Vagina (tissue), 2 donors: ENCODE measurements at places on chromosomes 16 and 17. TPM values are rescaled to one million over a fixed set of nuclear protein-coding genes. Genes with fewer than 3 reads are reported as not detected.
A peak's percentile ranks its signal among the peaks of the same experiment; 100 is the strongest.

MYH13 gene
- not detected for total RNA-seq

GRCh38 chr16:22184615-22184968 lies 21.5 kb upstream of the EEF2K start:
- H3K4me1 ChIP-seq = peaks cover 14% of the 10 kb centered on the region
- H3K27me3 ChIP-seq = no peaks in the 10 kb centered on the region
- H3K27ac ChIP-seq = no peak overlapping the region
- DNase-seq = no peak
- no peak overlapping the region for H3K4me3 ChIP-seq
- no peaks in the 10 kb centered on the region for H3K36me3 ChIP-seq

DNA sequence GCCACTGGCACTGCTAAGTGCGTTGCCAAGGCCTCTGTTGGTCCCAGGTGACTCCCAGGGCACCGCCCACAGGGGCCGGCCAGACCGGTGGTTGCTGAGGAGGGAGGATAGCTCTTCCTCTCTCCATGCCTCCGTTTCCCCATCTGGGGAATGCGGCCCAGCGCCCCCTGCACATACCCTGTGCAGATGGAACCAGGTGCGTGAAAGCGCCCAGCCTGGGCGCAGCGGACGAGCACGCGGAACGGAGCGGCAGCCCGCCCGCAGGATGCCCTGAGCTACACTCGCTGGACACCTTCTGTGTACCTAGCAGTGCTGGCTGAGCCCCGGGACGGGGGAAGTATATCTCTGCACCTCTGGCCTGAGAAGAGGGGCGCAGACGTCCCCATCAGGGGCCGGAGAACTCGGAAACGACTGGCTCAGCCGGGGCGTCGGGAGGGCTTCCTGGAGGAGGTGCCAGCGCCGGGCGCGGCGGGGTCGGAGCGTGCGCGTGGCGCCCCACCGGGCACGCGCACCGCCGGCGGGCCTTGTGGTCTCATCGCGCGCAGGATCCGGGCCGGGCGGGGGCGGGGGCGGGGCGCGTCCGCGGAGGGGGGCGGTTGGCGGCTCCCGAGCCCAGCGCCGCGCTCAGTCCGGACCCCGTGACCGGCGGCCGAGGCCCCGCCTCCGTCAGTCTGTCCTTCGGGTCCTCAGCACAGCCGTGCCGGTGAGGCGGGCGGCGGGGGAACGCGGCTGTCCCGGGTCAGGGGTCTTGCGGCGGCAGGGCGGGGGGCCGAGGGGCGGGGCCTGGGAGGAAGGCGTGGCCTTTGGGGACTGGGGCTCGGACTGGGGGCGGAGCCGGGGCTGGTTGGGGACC lies at the start of the genes CCDC78 and HAGHL:
Gene CCDC78 (minus strand): TSS at position 6 of the 853 bp plus-strand sequence. CDS start 76 bp downstream, outside the sequence.
Gene HAGHL (plus strand): TSS at position 669 of the 853 bp plus-strand sequence. CDS start 404 bp downstream, outside the sequence.
- peak within 1 kb of the TSS; percentile 10 for H3K27ac ChIP-seq
- H3K36me3 ChIP-seq = no peaks in the 10 kb centered on the region
- no peaks in the 10 kb centered on the region for H3K27me3 ChIP-seq
- DNase-seq = no peak
- peaks cover 45% of the 10 kb centered on the region for H3K4me1 ChIP-seq

DNA sequence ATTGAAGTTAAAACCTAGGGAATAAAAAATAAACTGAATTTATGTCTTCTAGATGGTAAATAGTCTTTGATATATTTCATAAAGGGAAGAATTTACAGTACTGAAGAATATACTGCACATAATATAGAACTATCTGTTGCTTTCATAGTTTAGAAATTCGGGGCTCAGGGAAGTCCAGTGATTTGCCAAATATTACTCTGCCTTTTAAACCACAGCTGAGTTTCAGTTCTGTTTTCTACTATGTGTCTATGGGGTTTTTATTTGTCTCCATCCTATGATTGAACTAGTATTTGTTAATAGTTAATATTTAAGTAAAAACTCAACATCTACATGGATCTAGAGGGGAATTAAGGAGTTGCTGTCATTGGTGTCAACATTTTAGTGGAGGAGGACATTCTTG lies 715.0 kb upstream of the CDH8 start:
- no peak for DNase-seq
- H3K4me1 ChIP-seq = no peaks in the 10 kb centered on the region
- no peak overlapping the region for H3K4me3 ChIP-seq
- no peaks in the 10 kb centered on the region for H3K36me3 ChIP-seq
- no peaks in the 10 kb centered on the region for H3K27me3 ChIP-seq

DNA sequence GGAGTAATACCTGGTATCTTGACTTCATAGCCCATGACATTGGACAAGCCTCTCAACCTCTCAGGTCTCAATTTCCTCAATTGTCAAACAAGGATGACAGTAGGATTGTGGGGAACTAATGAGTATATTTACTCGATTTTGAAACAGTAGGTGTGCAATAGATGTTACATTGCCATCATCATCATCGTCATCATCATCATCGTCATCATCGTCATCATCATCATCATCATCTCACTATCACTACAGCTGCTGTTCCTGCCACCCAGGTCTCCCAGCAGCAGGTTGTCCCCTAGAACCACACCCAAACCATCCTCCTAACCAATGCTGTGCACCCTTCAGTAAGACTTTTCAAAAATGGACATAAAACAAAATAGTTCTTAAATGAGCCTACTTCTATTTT lies 24.8 kb upstream of the CDRT4 start:
- H3K27me3 ChIP-seq = no peaks in the 10 kb centered on the region
- peak overlapping the region; percentile 51 for H3K27ac ChIP-seq
- peaks cover 15% of the 10 kb centered on the region for H3K4me1 ChIP-seq
- H3K36me3 ChIP-seq = no peaks in the 10 kb centered on the region
- DNase-seq = no peak

DNA sequence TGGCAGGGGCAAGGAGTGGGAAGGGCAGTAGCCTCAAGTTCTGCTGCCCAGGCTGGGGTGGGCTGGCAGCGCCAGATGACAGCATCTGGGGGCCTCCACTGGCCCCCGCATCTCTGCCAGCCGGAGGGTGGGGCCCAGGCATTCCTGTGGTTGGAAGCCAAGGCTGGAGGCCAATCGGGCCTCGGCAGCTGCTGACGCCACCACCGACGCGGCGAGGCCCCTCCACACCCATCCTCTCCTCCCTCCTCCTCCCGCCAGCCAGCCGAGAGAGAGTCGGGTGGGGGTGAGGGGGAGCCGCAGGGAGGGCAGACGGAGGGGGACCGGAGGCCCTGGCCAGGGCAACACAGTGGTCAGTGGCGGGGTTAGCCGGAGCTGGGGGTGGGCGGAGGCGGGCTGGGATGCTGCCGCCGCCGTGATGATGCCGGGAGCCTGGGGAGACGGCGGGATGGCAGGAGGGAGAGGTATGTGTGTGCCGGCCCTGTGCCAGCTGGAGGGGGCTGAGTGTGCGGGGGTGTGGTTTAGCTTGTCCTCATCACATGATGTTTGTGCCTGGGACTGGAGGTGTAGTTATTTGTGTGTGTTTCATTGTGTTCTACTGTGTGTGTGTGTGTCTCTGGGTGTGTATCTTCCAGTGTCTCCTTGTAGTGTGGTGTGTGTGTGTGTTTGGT lies 36.6 kb downstream of the ARHGAP23 start:
- H3K27ac ChIP-seq = peak overlapping the region; percentile 97
- DNase-seq = no peak
- H3K27me3 ChIP-seq = no peaks in the 10 kb centered on the region
- peaks cover 73% of the 10 kb centered on the region for H3K4me1 ChIP-seq
- H3K4me3 ChIP-seq = peak overlapping the region; percentile 73

DNA sequence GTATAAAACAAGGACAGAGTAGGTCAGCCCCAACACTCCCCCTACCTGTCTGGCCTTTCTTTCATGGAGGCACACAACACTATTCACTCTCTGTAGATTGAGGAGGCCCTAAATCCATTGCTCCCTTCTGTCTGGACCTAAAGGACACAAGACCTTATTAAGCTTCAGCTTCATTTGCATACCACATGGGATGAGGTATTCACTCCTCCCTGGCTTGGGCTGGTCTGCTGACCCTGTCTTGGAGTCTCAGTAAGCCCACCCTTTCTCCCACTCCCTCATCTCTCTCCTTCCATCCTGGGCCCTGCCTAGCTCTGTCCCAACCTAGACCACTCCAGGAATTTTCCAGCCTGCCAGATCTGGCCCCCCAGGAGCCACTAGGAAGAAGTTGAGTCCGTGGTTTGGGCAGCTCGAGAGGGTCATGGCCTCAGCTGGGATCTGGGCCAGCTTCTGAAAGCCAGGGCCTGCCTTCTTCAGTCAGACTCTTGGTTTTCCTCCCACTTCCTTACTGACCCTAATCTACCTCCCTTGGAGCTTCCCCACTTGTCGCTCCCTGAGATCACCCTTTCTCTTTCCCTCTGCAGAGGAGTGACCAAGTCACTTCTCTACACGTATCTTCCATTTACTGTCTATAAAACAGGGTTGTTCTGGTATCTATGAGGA lies 6.5 kb upstream of the LLGL1 start:
- H3K4me1 ChIP-seq = no peaks in the 10 kb centered on the region
- DNase-seq = no peak
- no peaks in the 10 kb centered on the region for H3K27me3 ChIP-seq
- H3K4me3 ChIP-seq = no peak overlapping the region
- H3K27ac ChIP-seq = no peak overlapping the region

- no peaks in the 10 kb centered on the region for H3K27me3 ChIP-seq
- no peak overlapping the region for H3K4me3 ChIP-seq
- H3K27ac ChIP-seq = no peak overlapping the region
- no peaks in the 10 kb centered on the region for H3K4me1 ChIP-seq
- no peaks in the 10 kb centered on the region for H3K36me3 ChIP-seq
These were observed 1422.6 kb upstream of the CDH8 start for GRCh38 chr16:63458846-63459245.
